ENCODE measurements at places on chromosomes 11 and 22.
A peak's percentile ranks its signal among the peaks of the same experiment; 100 is the strongest.

- no peak for DNase-seq
Observed at GRCh38 chr22:48442663-48443062, 1385.0 kb downstream of the BRD1 start.

- DNase-seq, result no peak
Observed at GRCh38 chr11:132357811-132358572, 987.6 kb downstream of the NTM start.

DNA sequence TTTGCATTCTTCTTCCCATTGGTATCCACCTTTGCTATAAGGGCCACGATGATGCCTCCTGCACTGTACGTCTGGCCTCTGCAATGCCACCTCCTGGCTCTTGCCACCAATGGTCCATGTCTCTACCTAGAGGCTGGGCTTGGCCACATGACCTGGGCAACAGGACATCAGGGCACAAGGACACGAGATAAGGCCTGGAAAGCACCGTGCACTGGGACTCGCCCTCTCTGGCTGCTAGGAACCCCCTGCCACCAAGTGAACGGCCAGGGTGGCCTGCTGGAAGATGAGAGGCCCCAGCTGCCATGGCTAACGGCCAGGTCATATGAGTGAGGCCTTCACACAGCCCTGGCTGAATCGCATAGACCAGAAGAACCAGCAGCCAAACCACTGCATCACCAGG lies 87.4 kb downstream of the TRMU start:
- no peak for DNase-seq

- DNase-seq, result peak; percentile 68
Observed at GRCh38 chr11:18527512-18527911, 770 bp upstream of the TSG101 start.

DNA sequence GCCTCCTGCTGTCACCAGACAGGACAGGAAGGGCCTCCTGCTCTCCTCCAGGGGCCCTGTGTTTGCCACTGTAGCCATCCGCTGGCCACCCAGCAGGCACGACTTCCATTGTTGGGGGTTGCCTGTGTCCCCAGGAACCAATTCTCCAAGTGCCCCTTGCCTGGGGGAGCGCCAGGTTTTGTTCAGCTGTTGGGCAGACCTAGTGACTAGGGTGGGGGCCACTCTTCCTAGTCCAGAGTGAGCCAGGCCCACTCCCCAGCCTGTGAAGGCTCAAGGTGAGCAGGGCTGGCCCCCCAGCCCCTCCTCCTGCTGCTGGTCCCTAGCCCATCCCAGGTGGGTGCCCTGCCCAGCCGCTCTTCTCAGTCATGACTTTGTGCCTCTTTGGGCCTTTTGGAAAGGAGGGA lies 30.9 kb downstream of the OSBPL5 start:
- no peak for DNase-seq

DNA sequence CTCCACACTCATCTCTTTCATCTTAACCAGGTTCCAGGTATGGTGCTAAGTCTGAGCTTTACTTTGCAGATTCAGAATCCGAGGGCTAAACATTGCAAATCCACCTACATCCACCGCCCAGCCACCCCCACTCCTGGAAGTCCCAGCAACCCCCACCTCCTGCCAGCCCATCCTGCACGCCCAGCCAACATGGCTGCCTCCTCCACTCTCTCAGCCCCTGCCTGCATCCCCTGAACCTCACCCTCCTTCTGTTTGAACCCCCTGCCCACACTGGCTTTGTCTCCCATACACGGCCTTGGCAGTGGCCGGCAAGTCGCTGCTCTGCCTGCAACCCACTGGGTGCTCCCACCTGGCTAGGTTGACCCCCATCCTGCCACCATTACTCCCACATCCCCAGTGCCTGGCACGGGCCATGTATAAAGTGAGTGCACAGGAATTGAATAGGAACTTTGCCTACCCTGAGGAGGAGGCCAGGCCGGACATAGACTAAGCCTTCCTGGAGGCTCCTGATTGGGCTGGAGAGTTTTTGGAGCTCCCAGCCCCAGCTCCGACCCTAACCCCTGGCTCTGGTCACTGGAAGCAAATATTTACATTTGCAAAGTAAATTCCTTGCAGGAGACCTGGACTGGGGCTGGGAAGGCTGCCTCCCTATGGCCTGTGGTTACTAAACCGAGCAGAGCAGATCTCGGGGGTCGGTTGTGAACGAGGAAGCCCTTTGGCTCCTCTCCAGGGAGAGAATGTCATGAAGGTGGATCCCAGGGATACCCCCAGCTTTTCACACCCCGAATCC lies 14.4 kb downstream of the EMID1 start:
- no peak for DNase-seq

- DNase-seq, result no peak
Observed at GRCh38 chr11:94793822-94794221, 25.7 kb downstream of the AMOTL1 start.

DNA sequence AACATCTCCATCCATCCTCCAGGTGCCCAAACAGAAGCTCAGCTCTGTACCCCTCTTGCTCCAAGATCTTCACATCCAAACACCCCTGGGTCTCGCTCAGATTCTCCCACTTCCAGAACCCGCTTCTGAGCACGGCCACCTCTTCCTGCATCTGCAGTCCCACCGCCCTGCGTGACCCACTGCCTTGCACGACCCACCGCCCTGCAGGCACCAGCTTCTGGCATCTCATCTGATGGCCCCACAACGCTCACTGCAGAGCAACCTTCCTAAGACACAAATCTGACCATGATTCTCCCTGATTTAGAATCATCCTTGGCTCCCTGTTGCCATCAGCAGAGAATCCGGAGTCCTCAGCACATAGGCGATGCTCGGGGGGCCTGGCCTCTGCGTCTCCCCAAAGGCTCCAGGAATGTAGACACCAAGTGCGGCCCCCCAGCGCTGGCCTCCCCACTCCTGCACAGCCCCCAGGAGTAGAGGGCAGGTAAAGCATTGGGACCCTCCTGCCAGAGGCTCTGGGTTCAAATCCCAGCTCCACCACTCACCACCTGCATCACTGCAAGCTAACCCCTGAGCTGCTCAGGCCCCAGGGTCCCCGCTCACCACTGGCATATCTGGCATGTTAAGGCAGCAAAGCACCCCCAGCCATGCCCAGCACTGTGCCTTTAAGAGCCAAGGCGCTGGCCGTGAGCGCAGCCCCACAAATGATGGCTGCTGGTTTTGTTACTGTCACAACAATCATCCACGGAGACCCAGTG lies 459.3 kb downstream of the BRD1 start:
- DNase-seq, result no peak

DNA sequence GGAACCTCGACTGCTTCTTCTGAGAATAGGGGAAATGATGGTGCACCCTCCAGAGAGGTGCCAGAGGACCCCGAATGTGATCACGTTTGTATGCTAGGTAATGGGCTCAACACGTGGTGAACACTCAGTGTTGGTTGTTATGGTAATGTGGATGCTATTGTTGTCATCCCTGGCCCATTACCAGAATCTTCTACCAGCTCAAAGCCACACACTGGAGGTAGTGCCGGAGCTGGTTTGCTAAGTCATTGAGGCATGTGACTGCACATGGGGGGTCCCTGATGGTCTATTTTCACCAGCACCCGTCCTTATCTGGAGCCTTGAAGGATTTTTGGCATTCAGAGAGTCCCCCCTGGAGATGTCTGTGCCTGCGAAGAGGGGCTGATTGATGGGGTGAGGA lies 119.1 kb upstream of the CD82 start:
- DNase-seq, result no peak

DNA sequence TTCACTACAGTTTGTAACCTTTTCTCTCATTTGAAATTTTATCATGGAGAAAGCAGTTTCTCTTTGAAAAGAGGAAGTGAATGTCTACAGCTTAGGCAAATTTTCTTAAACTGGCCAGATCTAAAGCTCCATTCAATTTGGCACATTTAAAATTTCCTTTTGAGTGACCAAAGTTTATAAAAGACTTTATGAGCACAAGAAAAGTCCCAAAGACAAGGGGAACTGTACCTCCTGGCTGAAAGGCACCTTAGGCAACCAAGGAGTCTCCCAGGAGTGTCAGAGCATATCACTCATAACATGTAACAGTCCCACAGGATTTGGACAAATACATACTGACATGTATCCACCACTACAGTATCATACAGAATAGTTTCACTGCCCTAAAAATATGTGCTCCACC lies 41.3 kb downstream of the NARS2 start:
- peak; percentile 48 for DNase-seq

DNA sequence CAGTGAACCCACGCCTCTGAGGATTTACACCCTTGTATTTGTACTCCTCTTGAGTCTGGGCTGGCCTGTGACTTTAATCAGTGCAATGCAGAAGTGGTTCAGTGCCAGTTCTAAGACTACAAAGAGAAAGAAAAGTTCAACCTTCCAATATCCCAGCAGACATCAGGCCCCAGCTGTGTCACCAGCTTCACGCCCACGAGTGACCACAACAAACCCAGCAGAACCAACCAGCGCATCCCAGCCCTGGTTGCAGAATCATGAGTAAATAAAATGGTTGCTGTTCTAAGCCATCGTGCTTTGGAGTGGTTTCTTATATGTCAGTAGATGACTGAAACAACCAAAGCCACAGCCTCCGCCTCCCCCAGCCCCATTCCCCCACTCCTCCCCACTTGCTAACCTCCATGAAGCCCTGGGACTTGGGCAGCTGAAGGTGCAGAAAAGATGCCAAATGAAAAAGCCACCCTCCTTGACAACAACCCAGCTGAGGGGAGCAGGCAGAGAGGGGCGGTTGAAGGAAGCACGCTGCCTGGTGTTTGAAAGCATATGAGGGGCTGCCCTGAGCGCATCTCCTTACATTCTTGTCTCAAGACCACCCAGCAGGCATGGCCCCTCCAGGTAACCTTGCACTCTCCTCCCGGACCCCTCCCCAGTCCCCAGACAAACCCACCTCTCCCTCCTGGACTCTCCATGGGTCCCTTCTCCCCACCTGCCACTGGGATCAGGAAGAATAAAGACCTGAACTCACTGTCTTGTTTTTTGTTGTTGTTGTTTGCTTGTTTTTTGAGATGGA lies 20.9 kb downstream of the TSKU start:
- DNase-seq, result peak; percentile 81

- DNase-seq, result no peak
Observed at GRCh38 chr11:93741882-93742226, 382 bp downstream of the C11orf54 start.

DNA sequence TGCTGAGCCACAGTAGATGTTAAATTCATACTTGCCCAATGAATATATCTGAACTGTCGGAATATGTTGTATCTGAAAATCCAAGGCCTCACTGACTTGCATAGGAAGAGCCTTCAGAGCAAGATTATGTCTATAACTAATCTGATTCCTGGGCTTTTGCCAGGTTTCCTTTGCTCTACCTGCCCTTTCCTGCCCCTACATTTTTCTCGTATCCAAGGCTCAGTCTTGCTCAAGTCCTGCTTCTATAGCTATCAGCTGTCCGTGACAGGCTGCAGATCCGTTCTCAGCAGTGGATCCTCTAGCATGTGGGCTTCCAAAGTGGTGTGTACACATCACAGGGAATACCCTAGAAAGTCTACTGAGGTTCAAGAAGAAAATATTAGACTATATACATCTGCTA lies 18.8 kb upstream of the USP47 start:
- no peak for DNase-seq

Data from suppressor macrophage treated with lipopolysaccharide for 4 hours (primary cell).